ENCODE measurements at places on chromosomes 3 and 15.

- DNase-seq: no peak
These were observed 433.3 kb downstream of the RAP2B start for GRCh38 chr3:153595186-153595815.

GRCh38 chr15:70066447-70066846 lies 31.3 kb downstream of the TLE3 start:
- no peak for DNase-seq

DNA sequence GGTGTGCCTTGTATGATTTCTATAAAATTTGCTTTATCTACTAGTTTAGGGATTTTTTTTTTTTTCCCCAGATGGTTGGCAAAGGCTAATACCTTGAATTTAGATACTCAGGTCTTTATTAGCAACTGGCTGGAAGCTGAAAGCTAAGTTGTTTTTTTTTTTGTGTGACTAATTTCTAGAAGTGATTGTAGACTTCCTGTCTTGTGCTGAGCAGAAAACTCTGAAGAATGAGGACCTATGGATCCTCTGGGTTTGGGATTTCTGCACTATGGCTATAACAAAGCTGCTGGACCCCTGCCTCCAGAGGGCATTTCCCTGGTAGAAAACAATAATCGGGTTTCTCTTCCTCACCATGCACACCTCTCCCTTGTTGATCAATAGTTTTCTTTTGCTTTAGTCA lies 10.0 kb downstream of the ARIH2 start:
- no peak for DNase-seq

DNA sequence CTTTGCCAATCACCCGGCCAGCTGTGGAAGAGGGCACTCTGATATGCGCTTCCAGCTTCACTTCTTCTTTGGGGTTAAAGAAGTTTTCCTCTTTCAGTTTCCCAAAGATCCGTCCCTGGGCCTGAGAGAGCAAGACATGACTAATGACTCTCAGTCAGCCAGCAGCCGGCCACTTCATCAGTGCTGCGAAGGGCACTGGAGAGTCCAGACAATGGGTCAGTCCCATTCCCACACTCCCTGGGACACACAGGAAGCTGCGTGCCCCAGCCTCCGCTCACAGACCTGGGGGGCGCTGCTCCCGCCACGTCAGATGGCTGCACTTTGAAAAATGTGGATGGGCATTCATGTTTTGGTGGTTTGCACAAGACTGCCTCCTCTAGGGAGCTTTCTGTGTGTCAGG lies 63.3 kb downstream of the SENP2 start:
- no peak for DNase-seq

GRCh38 chr15:65363306-65363705 lies 14.5 kb downstream of the IGDCC3 start:
- no peak for DNase-seq

- no peak for DNase-seq
These were observed 234.7 kb downstream of the NFKBIZ start for GRCh38 chr3:102084006-102084405.

DNA sequence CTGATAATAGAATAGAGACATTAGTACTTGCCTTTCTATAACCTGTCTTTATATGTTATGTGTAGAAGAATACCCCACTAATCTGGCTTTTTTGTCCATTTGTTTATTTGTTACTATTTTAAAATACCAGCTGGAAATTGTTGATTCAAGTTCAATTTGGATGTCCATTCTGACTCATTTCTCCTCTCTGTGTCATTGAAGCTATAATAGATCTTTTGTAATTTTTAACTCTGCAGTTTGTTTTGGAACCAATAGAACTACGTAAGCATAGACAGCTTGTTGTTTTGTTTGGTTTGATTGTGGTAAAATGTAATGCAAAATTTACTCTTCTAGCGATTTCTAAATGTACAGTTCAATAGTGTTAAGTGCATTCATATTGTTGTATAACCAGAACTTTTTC lies 390.4 kb downstream of the ZIC1 start:
- DNase-seq: no peak

- DNase-seq: no peak
These were observed 290.9 kb upstream of the GPR149 start for GRCh38 chr3:154720921-154721320.

- DNase-seq: peak; percentile 56
These were observed 179.6 kb downstream of the NSMCE3 start for GRCh38 chr15:29089731-29090616.

DNA sequence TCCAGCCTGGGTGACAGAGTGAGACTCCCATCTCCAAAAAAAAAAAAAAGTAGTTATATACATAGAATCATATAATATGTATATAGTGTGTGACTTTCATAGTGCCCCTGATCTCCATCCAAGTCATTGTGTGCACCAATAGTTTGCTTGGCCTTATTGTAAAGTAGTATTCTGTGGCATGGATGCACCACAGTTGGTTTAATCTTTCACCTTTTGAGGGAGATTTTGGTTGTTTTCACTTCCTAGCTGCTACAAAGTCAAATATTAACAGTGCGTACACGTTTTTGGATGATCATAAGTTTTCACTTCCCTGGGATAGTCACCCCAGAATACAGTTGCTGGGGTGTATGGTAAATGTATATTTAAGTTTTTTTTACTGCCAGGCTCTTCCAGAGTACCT lies 162.8 kb downstream of the PTPRG start:
- DNase-seq: no peak

DNA sequence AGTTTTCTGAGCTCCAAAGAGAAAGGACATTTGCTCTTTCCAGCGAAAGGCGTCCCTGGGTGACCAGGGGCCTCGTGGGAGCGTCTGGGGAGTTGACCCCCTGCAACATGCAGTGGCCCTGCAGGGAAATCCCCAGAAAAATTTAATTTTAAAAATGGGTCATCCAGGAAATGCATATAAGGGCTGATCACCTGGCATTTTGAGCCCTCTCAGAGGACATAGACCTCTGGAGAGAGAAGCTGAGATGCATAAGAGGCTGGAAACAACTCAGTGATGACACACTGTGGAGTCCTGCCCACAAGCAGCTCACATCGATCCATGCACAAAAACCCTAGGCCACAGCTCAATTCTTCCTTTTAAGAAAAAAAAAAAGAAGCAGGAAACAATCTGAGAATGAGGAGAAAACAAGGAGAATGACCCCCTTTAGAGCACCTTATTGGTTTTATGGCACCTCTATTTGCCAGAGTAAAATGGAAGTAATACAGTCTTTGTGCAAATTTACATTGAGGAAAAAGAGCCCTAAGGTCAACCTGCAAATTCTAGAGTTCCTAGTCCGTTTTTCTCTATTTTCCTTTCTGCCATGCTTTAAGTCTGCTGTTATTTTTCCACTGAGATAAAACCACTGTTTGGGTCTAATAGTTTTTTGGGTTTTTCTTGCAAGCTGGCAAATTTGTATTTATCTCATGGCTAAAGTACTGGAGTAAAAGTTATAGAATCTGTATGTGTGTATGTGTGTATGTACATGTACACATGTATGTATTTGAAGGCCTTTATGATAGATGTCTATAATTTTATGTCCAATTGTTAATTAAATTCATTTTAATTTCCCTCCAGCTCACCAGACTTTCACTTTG lies 6.9 kb upstream of the BDH1 start:
- no peak for DNase-seq

GRCh38 chr3:107929088-107929487 lies 161.7 kb downstream of the CD47 start:
- DNase-seq: no peak

DNA sequence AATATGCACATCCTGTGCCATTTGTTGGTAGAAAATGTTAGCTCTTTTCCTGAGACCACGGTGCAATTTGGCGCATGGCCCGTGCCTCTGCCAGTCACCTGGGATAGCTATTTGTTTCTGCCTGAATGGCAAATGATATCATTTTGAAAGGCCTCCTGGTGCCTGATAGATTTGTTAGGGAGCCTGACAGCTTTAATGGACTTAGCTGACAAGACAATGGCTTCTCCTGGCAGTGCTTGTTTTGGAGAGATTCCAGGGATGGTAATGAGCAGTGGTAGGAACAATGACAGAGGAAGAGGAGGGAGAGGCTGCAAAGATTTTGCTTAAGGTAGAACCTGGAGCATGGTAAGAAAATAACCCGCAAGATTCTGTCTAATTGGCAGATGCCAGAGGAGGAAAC lies 268.5 kb downstream of the CLSTN2 start:
- no peak for DNase-seq

GRCh38 chr3:39249453-39250115 lies 30.3 kb downstream of the CX3CR1 start:
- DNase-seq: no peak

DNA sequence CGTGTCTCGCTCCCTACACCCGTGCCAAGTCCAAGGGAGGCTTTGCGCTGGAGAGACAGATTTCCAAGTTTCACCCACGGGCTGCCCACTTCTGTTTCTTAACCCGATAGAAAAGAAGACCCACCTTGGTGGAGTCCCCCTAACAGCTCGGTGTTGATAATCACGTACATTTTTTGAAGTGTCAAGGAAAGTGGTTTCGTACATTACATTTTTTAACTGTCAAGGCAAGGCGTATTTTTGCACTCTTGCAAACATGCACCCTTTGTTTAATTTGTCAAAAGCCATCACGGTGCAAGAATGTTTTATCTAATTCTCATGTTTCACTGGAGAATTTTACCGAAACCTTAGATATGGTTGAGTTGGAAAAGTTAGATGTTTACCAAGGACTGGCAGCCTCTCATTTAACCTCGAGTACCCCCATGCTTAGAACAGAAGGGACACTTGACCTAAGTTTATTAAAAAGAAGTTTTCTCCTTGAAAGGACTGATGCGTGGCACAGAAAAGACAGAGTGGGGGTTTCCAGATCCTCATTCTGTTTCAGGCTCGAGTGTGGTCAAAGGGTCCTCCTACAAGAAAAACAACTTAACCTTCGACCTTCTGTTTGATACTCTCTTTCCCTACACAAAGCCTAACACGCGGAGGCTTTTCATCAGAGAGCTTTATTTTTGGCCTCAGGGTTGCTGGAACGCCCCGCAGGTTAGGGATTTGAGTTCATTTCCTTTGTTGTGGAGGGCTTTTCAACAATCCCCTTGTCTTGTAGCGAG lies 882 bp downstream of the GXYLT2 start:
- peak; percentile 29 for DNase-seq

DNA sequence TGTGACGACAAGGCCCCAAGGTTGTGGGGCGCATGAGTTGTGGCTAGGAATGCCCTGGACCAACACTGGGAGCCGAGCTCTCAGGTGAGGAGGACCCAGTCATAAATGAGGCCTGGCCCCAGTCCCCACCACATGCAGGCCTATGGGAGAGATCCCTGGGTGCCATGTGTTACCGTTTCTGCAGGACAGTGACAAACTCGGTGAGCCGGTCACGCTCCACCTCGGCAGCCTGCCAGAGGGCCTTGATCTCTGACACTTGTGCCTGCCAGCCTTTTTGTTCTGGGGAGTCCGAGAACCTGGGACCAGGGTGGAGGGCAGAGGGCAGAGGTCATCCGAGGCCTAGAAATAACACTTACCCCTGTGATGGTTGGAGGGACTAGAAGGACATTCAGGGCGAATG lies 27.7 kb upstream of the HHATL start:
- no peak for DNase-seq

- DNase-seq: peak; percentile 30
These were observed 39.5 kb downstream of the ZNF280D start for GRCh38 chr15:56693761-56694160.

GRCh38 chr3:97987306-97987705 lies 15.1 kb upstream of the RIOX2 start:
- no peak for DNase-seq

GRCh38 chr15:78167227-78167888 lies 18.2 kb downstream of the IDH3A start:
- no peak for DNase-seq

- DNase-seq: peak; percentile 58
These were observed 602 bp downstream of the CPB1 start for GRCh38 chr3:148828136-148828690.

- no peak for DNase-seq
These were observed 374.8 kb upstream of the PDZRN3 start for GRCh38 chr3:73999501-73999900.

DNA sequence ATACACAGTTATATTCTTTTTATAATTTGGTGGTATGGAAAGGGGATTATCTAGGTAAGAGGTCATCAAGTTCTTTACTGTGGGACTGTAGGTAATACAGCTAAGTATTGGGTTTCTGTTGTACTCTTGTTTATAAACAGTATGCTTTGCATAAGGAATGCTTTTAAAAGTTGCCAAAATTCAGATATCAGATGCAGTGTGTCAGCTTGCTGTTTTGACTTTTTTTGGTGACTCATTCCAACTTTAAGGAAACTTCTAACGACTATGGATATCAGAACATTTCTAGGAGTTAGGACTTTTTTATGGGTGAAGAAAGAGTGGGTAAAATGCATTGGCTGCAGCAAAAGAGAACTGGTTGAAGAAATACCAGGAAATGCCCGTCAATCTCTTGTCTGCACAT lies 2.8 kb downstream of the SCAANT1 start:
- DNase-seq: peak; percentile 78

DNA sequence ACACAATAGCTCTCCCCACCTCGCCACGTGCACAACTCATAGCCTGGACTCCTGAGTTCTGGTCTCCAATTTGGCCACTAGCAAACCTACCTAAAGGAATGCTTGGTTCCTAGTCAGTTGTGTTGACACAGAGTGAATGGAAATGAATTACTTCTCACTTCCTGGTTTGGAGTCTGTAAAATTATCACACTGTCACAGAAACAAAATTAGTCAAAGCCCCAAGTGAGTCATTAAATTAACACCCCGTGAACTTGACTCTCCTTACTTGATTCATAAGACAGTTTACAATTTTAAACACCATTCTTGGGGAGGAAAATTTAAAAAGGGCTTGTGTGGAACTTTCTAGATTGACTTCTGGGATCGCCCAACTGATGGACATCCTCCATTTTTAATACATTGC lies 276.2 kb upstream of the CTNNB1 start:
- no peak for DNase-seq

GRCh38 chr15:64461721-64462162 lies 1.4 kb downstream of the ZNF609 start:
- peak; percentile 47 for DNase-seq

- DNase-seq: peak; percentile 23
These were observed 97.1 kb upstream of the CHL1 start for GRCh38 chr3:99506-99905.

GRCh38 chr3:184631472-184631861 lies 69.9 kb downstream of the EPHB3 start:
- DNase-seq: no peak

GRCh38 chr3:172530566-172530965 lies 7.3 kb upstream of the TNFSF10 start:
- DNase-seq: no peak

- peak; percentile 98 for DNase-seq
These were observed 194.1 kb upstream of the ARHGEF26 start for GRCh38 chr3:153927107-153927506.

- peak; percentile 49 for DNase-seq
These were observed 62.6 kb downstream of the OSBPL10 start for GRCh38 chr3:31918179-31919150.

GRCh38 chr3:14147617-14148016 lies 22.8 kb downstream of the TMEM43 start:
- no peak for DNase-seq

DNA sequence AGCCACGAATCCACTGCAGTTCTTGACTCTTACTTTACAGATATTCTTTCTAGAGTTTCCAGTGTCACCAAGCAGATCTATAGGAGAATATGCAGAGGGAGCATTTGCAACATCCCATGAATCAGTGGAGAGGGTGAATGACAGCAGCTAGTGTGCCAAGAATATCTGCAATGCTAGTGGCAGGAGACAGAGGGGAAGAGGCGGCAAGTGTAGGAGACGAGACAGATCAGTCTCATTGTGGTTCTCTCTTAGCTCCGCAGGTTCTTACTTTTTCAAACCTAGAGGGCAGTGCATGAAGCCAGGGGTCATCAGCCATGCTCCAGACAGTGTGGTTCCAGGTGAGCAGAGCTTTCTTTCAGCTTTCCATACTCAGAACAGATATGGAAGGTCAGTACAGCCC lies 744 bp downstream of the ZNF619 start:
- no peak for DNase-seq
